ENCODE measurements at places on chromosomes 1 and 21.

GRCh38 chr1:230781594-230781993, 34.4 kb downstream of the CAPN9 start:
- DNase-seq, result no peak

DNA sequence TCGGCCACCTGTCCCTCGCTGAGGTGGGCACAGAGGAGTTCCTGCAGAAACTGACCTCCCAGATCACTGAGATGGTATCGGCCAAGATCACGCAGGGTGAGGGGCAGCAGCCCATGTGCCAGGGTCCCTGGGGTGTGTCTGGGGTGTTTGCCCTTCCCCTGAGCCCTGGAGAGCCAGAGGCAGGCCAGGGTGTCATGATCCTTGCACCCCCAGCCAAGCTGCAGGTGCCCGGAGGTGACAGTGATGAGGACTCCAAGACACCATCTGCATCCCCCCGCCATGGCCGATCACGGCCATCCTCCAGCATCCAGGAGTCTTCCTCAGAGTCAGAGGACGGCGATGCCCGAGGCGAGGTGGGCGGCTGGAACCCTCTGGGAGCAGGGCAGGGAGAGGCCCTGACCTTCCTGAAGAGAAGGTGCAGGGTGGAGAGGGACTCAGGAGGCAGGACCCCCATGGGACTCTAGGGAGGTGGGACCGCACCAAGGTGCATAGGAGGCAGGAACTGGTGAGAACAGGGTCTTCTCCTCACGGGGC, 69.5 kb downstream of the TRIM11 start:
- DNase-seq, result no peak

DNA sequence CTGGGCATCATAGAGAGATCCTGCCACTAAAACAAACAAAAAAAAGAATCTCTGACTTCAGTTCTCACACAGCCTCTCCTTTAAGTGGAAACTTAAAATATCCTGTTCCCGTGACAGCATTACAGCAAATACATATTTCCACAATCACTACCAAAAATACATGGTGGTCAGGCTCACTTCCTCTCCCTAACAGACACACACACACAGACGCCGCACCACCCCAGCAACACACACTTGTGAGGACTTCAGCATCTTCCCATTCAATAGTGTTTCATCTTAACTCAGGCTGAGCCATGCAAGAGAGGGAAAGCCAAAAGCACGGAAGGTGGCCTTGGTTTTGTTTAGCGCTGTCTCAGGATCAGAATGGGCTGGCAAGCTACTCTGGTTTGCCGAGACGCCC, 21.9 kb downstream of the KIAA1614 start:
- no peak for DNase-seq

DNA sequence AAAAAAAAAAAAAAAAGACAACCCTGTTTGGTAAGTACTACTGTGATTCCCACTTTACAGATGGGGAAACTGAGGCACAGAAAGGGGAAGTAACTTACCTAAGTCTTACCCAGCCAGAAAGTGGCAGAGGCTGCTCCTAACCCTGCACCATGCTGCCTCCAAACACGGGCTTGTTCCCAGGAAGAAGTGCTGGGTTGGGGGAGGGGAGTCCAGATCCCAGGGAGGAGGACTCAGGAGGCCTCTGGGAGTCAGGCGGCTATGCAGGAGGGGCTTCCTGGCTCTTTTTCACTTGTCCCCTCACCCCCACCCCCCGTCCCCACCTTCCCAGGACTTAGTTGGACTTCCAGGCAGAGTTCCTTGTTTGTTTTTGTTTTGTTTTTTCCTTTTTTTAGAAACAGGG, 23.9 kb downstream of the PIK3CD start:
- DNase-seq, result no peak

DNA sequence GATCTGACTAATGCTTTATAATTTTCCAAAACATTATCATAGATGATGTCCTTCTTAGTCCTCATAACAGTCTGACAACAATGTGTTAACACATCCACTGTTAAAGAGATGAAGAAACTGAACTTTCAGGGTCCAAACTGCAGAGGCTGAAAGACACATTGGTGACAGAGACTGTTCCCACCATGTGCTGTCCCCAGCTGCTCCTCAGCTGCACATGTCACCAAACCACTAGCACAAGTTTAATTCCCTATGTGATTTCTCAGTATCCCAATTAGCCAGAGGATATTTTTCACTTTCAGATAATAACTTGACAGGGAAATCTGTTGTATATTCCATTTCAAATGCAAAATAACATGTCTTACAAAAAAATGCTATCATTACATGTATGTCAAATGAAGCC, 24.6 kb downstream of the LAMC2 start:
- DNase-seq, result no peak

DNA sequence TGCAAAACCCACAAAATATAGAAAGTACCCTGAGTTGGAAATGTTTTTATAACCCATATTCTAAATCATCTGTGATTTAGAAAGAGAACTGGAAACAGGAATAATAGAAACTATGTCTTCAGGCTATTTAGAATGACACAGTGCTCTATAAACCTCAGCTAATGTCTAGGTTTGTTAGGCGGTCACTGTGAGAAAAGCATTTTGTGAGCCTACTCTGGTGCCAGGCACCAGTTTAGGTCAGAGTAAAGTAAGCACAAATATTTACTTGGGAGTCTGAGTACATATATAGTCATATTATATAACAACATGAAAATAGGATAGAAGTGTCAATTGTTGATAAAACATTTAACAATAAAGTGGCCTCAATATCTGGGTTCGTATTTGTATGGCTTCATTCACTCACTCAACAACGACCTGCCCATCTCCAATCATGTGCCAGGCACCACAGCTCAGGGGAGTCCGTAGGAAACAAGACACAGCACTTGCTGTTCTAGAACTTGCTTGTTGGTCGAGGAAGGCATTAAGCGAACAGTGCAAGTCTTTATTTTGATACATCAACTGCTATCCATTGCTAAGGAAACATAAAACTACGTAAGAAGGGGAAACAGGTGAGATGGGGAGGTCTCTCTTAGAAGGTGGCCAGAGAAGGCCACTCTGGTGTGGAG, 37.2 kb downstream of the GNB1 start:
- DNase-seq, result no peak

Measured in T-helper 1 cell (primary cell).